CD4-positive, alpha-beta T cell (primary cell): ENCODE measurements at places on chromosomes 3 and 15. TPM values are rescaled to one million over a fixed set of nuclear protein-coding genes. Genes with fewer than 3 reads are reported as not detected.

Gene ILDR1
- total RNA-seq: not detected

Gene GAP43
- total RNA-seq: not detected

GRCh38 chr15:44781128-44781810 lies 44.9 kb downstream of the TRIM69 start:
- no peaks in the 10 kb centered on the region for H3K27me3 ChIP-seq
- H3K36me3 ChIP-seq: no peaks in the 10 kb centered on the region
- DNase-seq: no peak
- H3K27ac ChIP-seq: no peak overlapping the region
- no peak overlapping the region for H3K4me3 ChIP-seq

DNA sequence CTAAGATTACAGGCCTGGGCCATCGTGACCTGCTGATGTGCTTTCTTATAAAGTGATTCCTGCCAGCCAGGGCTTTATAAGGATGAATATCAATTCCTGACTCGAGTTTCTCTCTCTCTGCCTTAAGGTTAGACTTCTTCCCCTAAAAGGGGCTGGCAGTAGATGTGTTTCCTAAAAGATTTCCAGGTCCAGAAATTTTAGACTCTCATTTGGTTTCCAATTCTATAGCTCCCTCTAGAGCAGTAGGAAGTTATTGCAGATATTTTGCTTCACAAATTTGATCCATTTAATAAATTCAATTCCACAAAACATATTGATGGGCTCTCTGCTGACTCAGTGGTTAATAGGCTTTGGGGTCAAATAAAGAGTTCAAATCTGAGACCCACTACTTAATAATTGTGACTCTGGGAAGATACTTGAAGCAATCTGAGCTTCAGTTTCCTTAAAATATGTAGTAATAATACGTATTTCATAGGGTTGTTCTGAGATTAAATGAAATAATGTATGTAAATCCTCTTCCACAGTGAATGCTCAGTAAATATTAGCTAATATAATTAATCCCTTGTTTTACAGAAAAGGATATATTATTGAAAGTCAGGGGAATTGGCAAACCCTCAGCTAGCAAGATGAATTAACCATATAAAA lies 2.1 kb downstream of the TRIM69 start:
- no peak for DNase-seq
- no peaks in the 10 kb centered on the region for H3K27me3 ChIP-seq

- H3K27ac ChIP-seq: no peak overlapping the region
- no peaks in the 10 kb centered on the region for H3K36me3 ChIP-seq
- H3K27me3 ChIP-seq: no peaks in the 10 kb centered on the region
- H3K4me3 ChIP-seq: no peak overlapping the region
- no peaks in the 10 kb centered on the region for H3K4me1 ChIP-seq
Observed at GRCh38 chr3:105274958-105275357, 91.8 kb upstream of the ALCAM start.

- no peak overlapping the region for H3K4me3 ChIP-seq
- DNase-seq: no peak
- H3K27me3 ChIP-seq: no peaks in the 10 kb centered on the region
- no peaks in the 10 kb centered on the region for H3K4me1 ChIP-seq
Observed at GRCh38 chr15:47439146-47440111, 277.9 kb upstream of the SEMA6D start.
